ENCODE measurements at places on chromosomes 5 and 9.

- no peak for DNase-seq
Measured at GRCh38 chr9:133711428-133712220, 26.5 kb downstream of the SARDH start.

GRCh38 chr5:19910136-19910535 lies 77.9 kb downstream of the CDH18 start:
- no peak for DNase-seq

DNA sequence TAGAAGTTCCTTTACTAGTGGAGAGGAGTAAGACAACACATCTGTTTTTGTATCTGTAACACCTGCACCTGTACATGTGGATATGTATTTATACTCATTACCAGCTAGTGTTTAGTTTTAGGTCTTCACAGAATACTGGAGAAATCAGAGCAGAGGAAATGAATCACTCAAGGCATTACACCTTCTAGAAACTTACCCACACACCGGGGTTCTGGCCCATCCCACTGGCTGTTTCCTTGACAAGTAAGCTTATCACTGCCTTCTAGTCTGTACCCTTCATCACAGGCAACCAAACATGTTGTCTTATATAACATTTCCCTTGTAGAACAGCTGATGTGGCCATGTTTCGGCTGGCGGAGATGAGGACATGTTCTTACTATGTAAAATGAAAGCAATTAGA lies 76.7 kb downstream of the SVEP1 start:
- no peak for DNase-seq

GRCh38 chr5:122673343-122673742 lies 101.5 kb upstream of the SNX2 start:
- no peak for DNase-seq

GRCh38 chr5:28009576-28009975 lies 971.2 kb upstream of the CDH9 start:
- no peak for DNase-seq

GRCh38 chr9:1957856-1958255 lies 57.3 kb upstream of the SMARCA2 start:
- DNase-seq: no peak

DNA sequence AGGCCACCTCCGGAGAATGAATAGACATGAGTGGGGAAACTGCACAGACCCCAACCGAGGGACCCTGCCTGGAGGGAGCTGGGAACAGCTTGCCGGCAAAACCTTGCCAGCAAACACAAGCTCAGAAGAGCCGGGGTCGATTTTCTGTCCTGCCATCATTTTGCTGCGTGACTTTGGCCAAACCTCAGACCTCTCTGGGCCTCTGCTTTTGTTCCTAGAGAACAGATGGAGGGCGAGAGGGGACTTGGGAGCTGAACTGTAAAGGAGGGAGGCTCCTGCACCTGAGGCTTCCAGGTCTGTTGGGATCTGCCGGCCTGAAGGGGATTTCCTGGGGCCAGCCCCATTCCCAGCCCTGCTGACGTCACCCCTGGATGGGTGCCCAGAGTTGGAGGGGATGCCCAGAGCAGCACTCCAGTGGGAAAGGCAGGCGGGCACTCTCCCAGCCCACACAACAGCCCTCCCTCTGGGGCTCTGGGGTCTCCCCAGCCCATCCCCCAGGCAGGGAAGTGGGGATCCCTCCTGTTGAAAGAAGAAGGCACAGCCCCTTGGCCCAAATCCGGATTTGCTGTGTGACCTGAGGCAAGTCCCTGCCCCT lies 40.4 kb upstream of the SYNPO start:
- no peak for DNase-seq

DNA sequence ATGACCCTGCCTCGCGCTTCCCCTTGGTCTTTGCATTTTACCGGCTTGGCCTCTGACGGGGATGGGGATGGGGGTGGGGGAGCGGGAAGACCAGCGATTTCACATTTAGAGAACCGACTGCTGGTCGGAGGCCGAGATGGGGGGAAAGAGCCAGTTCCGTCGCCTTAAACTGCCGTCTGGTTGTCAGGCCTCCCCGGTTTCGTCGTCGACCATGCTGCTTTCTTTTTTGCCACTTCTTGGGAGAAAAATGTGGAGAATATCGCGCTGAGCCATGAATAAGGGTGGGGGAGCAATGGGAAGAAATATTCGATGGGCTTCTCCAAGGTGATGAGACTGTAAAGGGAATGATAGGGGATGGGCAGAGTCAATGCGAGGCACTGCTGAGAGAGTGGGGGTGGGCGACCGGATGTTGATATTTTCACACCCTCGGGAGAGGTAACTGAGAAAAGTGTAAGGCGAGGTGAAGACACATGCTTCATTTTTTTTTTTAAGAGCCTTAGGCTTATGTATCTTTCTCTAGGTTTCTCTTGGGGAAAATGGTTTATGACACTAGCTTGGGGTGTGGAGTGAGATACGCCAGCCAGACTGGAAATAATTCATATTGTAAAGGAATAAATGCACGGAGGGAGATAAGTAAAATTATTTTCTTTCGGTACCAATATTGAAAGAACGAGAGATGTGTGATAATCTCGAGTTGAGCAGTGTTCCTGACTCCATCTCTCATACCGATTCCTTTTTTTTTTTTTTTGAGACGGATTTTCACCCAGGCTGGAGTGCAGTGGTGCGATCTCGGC lies 1.1 kb downstream of the KIF2A start:
- peak; percentile 20 for DNase-seq

GRCh38 chr9:16230731-16231130 lies 639.7 kb downstream of the BNC2 start:
- no peak for DNase-seq

GRCh38 chr9:116686693-116687073 lies 422 bp upstream of the TRIM32 start:
- DNase-seq: no peak

- no peak for DNase-seq
Measured at GRCh38 chr5:8958602-8959001, 587.3 kb downstream of the SEMA5A start.

- DNase-seq: no peak
Measured at GRCh38 chr5:145806923-145807322, 28.2 kb downstream of the PRELID2 start.

DNA sequence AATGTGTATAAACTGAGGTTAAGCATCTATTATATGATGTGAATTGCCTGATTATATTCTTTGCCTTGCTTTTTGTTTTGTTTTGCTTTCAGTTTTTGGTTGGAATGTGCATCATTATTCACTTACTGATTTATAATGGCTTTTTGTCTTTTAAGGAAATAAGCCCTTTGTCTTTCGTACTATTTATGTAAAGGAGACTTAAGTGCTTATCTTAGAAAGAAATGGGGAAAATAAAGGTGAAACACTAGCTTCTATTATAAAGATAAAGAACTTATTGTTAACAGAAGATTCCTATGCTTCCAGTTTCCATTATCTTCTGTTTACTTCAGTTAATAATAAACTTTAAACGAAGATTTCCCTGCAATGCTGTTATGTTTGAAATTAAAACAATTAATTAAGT lies 23.3 kb downstream of the COX7C start:
- DNase-seq: no peak

DNA sequence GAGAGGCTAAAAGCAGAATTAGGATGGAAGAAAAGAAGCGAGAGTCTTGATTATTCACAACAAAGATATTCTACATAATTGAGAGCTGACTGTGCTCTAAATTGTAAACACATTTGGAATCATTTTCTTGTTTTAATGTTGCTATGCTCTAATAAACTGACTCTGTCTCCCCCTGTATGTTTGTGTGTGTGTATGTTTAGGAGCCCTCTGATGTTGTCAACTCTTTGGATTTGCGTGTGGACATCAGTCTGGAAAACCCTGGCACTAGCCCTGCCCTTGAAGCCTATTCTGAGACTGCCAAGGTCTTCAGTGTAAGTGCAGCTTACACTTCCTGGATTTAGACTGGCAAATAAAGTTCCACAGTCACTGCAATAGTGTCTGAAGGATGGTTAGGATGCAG lies 37.8 kb downstream of the MOCS2 start:
- DNase-seq: no peak

- DNase-seq: no peak
Measured at GRCh38 chr5:151692312-151692711, 5.6 kb upstream of the SPARC start.

- no peak for DNase-seq
Measured at GRCh38 chr5:146703499-146703898, 175.1 kb downstream of the PPP2R2B start.

DNA sequence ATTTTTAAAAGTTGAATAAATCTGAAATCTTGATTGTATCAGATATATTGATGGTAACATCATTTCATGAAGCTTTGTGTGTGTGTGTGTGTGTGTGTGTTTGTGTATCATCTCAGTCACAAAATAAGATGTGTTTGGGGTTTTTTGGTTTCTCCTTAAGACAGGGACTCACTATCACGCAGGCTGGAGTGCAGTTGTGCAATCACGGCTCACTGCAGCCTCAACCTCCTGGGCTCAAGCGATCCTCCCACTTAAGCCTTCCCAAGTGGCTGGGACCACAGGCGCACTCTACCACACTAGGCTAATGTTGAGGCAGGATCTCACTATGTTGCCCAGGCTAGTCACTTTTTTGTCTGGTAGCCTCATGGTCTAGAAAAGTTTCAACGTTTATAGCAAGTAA lies 83.4 kb upstream of the DMRT1 start:
- no peak for DNase-seq

DNA sequence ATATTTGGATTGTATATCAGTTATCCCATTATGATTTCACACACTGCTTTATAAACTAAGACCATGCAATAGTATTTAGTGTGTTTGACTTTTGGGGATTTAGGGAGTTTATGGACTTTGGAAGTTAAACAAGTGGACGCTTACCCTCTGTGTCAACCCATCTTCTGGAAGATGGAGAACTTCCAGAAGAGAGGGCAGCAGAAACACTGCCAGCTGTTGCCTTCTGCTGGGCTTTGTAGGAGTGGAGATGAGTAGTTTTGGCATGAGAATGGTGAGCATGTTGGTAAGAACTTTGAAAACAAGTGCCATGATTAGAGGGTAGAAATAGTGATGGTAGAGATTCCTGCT lies 2.2 kb downstream of the DNAJC25 start:
- no peak for DNase-seq

DNA sequence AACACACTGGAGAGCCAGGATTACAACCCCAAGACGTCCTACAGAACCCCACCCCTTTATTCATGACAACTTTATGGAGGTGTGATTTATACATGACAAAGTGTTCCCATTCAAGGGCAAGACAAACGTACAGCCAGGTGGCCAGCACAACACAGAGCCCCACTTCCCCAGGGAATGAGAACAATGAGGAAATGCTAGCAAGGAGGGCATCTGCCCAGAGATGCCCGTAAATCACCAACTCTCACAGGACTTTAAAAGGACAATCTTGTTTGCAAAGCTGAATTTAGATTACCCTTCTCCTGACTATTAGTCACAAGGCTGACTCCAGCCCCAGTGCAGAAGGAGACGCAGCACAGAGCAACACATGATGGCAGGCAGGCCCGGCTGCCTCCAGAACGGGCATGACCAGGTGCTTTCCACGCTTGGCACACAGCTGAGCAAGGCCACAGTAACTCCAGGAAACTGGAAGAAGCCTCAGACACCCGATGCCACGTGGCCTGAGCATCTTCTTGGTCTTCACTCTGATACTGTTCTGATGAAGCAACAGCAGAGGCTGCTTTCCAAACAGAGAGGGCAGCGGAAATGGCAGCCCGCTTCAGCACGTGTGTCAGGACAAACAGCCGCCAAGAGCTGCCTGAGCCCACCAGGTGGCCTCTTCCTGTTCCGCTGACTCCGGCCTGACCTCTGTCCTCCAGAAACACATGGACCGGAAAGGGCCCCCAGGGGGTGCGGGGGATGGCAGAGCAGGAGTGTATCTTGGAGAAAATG lies 51.4 kb downstream of the ROR2 start:
- DNase-seq: no peak

- DNase-seq: no peak
Measured at GRCh38 chr9:116574027-116574679, 113.0 kb upstream of the TRIM32 start.

DNA sequence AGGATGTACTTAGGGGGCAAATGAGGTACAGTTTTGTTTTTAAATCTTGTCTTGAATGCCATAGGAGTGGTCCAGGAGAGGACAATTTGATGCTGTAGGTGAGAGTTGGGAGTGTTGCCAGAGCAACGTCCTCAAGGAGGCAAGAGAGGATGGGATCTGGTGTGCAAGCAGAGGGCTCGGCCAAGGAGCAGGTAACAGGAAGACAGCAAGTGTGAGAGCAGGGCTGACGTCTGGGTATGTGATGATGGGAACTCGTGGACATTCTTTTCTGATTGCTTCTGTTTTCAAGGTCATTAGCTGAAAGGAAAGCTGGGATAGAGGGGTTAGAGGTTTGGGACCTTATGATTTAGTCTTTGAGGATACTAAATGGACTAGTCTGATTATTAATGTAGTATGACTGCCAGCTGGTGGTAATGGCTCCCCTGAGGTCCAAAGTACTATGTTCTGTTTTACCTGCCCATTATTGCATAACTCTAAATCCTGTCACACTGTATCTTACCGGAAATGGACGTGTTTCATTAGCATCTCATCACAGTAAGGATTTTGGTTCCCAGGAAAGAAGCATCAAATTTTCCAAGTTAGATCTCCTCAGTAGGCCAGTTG lies 15.4 kb downstream of the GNPDA1 start:
- DNase-seq: no peak

DNA sequence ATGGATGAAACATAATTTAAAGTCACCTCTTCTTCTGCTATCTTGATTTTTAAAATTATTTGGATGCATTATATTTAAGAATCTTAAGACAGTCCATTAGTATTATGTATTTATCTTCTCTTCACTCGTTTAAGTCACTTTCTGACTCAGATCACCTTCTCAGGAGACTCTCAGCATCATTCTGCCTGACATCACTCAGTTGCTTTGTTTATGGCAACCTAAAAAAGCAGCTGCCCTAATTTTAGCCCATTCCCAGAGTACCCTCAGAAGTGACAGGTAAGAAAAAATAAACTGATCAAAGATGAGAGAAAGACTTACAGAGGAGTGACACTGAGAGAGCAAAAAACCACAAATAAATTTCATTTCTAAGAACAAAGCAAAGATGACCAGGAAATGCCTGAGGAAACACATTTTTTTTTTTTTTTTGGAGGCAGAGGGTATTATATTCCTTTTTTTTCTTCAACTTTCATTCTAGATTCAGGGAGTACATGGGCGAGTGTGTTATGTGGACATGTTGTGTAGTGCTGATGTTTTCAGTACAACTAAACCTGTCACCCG lies 140.5 kb downstream of the MUSK start:
- DNase-seq: no peak

- no peak for DNase-seq
Measured at GRCh38 chr5:123545506-123545905, 33.5 kb downstream of the CSNK1G3 start.

GRCh38 chr5:158727771-158728311 lies 371.9 kb downstream of the EBF1 start:
- no peak for DNase-seq

GRCh38 chr5:864492-865167 lies 13.8 kb upstream of the ZDHHC11 start:
- no peak for DNase-seq

- no peak for DNase-seq
Measured at GRCh38 chr9:135342206-135343130, 137.1 kb upstream of the PPP1R26 start.
